Stimulated activated CD4-positive, alpha-beta T cell treated with anti-CD3 and anti-CD28 coated beads, Interleukin-2, amount 100 ng/mL, for 24 hours (primary cell): ENCODE measurements at places on chromosomes 11 and 22.

- DNase-seq, result no peak
These were observed 9.6 kb downstream of the DENND6B start for GRCh38 chr22:50317178-50317577.

DNA sequence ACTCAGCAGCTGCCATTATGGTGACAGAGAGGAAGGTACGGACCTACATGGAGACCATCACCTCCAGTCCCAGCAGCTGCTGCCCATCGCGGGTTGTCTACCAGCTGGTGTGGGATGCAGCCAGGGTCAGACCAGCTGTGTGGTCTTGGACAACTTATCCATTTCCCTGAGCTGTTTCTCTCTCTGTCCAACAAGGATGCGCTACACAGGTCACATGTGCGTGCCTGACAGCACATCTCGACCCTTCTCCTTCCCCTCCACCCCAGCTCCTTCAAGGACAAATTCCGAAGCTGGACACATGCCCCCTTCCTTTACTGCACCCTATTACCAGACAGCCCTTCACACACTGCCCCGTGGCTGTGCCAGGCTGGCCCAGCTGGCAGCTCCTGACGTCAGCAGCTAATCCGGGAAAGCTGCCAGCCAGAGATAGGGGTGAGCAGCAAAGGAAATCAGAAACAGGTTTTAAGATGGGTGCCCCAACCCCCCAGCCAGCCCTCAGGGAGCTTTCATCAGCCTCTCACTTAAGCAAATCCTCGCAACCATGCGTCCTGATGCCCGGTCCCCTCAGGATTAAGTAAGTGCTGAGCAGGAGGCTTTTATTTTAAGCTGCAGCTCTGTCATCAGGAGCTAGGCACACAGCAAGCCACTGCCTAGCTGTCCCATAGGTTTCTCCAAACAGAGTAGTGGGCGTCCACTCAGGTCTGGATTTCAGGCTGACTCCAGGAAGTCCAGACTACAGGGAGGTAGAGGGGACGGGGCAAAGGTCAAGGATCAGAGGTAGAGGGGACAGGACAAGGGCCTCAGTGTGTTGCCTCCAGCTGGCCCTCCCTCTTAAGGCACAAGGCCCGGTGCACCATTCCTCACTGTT, 20.3 kb downstream of the TEF start:
- no peak for DNase-seq

DNA sequence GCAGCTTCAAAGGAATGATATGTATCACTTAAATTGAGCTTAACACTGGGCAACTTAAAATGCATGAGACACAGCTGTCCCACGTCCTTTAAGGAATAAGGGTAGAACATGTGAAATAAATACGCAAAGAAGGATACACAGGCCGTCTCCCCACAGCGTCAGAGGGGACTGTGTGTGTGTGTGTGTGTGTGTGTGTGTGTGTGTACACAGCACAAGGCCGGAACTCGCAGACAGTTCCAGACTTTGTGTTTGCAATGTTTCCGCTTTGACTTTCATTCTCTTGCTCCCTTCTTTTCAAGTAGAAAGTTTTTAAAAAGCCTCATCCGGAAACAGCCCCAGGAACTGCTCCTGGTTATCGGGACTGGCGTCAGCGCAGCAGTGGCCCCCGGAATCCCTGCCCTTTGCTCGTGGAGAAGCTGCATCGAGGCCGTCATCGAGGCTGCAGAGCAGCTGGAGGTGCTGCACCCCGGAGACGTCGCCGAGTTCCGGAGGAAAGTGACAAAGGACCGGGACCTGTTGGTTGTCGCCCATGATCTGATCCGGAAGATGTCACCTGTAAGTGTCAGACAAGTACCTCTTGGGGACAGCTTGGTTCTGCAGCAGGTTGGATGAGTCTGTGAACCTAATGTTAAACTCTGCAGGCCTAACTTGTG, 13.3 kb downstream of the FAM118A start:
- no peak for DNase-seq

DNA sequence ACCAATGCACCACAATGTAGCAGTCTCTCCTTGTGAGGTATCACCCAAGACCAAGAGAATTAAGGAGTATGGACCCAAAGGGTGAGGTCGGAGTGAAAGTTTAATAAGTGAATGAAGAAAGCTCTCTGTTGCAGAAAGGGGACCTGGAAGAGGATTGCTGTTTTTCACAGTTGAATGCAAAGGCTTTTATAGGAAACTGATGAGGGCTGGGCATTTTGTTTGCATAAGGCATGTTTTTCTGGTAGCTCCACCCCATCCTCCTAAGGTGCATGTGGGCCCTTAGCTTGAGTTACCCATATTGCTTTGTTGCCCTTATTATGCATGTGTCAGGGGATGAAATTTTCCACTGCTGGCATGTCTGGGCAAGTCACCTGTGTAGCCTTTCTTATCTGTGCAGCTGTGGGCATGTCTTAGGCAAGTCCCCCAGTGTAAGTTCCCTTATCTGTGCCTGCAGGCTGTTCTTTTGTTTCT, 64.7 kb downstream of the BDNF start:
- DNase-seq, result no peak

- DNase-seq, result no peak
These were observed 28.0 kb upstream of the TMEM45B start for GRCh38 chr11:129787532-129788155.

DNA sequence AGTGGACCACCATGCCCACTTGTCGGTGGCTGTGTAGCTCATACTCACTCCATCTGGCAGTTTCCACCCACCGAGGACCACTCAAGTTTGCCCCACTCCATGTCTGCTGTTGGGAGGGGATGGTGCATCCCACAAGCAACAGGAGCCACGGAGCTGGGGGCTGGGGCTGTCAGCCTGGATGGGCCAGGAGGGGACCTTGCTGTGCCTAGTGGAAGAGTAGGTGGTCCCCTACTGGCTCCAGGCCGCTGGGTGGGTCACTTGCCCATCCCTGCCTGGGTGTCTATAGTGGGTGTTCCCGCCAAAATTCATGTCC, 57.0 kb downstream of the SMIM38 start:
- no peak for DNase-seq

DNA sequence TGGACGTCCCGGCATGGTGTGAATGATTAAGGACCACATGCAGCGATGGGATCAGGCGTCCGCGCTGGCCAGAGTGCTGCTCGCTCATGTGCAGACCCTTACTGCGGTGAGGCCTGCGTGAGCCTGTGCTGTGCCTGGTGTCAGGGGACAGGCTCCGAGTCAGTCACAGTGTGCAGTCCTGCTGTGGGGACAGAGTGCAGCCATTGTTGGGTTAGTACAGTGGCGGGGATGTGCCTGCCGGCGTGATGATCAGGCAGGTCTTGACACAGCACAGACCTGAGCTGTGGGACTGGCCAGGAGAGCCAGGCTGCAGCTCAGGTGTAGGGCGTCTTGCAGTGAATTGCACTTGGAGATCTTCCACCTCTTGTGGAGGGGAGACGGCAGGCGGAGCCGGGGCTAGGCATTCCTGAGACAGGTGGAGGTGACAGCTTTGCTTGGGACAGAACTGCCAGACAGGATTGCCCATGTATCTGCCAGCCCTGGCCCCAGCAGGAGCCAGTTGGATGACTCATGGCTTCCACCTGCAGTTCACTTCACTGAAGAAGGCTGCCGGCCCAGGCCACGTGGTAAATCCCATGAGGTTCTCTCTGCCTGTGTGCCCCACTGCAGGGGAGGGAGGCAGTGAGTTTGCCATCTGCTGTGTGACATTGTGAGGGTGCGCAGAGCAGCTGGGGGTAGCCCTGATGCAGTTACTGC, 17.3 kb downstream of the TRMU start:
- DNase-seq, result no peak

GRCh38 chr11:7622721-7623120, 50.6 kb downstream of the CYB5R2 start:
- DNase-seq, result no peak

- DNase-seq, result no peak
These were observed 5.7 kb downstream of the FTH1 start for GRCh38 chr11:61961570-61962212.

GRCh38 chr22:45310331-45310976, 720 bp downstream of the FAM118A start:
- DNase-seq, result peak; percentile 40

- DNase-seq, result no peak
These were observed 235.6 kb upstream of the ZC3H12C start for GRCh38 chr11:109857637-109858036.

GRCh38 chr11:67040147-67040546, 16.5 kb upstream of the RHOD start:
- DNase-seq, result no peak

GRCh38 chr11:116355104-116355503, 417.7 kb downstream of the BUD13 start:
- DNase-seq, result no peak

DNA sequence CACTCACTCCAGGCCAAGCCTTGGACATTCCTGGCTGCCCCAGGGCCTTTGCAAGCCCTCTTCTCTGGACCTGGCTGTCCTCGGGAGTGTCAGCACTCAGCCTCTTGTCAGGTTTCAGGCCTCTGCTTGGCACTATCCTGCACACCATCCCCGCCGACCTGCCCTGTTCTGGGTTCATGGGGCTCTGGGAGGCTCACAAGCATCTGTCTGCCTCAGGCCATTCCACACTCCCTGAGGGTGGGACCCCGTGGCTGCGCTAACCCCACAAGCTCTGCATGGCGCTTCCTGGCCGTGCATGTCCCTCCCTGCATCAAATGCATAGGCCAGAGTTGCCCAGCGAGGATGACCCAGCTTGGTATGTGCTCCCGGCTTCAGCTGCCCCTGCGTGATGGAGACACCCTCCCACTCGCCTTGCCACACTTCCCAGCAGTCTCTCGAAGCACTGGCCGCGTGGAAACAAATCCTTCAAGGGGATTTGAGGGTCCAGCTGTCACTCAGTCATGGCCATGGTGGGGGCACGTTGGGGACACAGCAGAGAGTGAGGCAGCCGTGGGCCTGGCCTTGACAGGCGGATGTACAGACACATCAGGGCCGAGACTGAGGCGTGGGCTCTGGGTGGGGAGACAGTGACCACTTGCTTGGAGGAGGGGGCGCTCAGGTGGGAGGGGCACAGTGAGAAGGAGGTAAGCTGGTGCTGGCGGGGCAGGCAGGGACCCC, 87.3 kb downstream of the KCNQ1 start:
- no peak for DNase-seq

DNA sequence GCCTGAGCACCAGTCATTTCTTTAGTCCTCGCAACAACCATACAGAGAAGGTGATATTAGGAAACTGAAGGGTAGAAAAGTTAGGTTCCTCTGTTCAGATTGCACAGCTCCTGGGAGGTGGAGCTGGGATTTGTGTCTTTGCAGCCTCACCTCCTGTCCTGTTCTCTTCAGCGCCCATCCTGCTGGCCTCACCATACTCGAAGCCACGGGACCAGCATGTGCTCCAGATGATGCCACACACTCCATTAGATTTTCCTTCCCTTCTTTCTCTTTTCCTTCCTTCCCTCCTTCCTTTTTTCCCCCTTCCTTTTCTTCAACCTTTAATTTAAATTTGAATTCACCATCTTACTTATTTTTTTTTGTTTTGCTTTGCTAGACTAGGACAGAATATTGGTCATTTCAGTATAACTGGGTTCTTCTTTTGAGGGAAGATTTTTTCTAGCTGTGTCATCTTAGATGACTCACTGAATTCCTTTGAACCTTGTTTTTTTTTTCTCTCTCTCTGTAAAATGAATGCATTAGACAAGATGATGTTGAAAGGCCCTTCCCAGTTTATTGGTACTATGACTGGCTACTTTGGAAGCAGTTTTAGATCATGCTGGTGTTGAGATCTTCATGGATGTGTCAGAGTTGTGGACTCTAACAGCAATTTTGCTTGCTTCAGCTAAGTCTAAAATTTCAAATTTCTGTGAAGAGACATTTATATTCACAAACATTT, 662.5 kb upstream of the TENM4 start:
- no peak for DNase-seq

DNA sequence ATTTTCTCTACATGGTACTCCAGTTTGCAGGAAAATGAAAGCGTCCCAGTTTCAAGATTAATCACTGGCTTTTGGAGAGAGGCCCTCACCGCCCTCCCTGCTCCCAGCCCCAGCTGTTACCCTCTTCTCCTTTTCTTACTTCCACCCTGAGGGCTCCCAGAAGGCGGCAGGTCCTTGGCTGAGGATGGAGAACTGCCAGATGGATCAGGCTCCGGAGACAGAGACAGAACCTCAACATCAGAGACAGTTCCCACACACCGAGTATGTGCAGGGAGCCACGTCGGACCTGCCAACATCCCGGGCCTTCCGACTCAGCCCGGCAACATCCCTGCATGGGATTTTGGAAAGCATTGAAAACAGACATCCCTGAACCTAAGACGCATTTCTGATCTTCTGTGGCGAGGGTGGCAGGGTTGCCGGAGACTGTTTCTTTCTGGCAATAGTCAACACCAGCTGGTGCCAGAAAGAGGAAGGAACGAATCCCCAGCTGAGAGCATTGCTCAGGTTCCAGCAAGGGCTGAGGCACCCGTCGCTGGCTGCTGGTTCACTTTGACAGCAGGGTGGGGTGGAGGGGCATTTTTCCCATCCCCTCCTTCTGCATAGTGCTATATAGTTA, 467.1 kb downstream of the MIAT start:
- DNase-seq, result no peak

DNA sequence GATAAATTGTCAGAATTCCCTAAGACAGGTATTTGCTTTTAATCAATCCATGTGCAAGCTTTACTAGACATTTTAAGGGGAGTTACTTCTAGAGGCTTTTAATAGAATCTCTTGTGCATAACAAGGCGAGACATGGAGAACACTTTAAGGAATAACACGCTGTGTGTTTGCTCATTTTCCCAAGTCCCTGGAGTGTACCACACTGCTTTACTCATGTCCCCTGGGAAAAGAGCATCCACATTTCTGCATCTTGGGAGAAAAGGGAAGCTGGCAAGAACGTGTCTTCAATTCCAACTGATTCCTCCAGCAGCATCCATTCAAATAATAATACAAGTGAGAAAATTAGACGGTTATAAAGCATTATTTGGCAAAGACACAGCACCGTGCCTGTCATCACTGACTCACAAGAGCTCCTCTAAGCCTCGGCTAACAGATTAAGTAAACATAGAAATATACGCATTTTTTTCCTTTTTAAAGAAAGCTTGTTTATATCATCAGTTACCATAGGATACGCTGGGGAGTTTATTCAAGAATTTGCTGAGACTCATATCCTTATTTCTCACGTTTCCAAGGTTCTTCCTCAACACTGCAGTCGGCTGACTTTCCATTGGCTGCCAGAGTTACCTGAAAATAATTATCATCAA, 121.5 kb downstream of the CD44 start:
- DNase-seq, result no peak

GRCh38 chr11:66579017-66579606, 10.7 kb upstream of the CTSF start:
- DNase-seq, result peak; percentile 88

DNA sequence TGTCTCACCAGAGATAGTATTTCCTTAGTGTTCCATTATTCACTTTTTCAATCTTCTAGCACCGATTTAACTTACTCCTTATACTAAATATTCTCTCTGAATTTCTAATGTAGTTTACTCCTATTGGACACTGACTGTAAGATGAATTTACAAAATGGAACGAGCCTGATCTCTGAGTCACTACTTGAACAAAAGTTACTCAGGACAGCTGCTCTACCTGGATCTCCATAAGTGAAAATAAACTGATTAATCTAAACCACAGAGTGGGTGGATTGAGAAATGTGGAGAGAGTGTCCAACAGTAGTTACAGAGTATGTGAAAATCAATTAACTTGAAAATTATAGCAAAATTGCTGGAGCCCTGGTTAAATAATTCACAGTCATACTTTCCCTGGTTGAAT, 141.7 kb upstream of the CHORDC1 start:
- DNase-seq, result no peak
